ENCODE measurements at places on chromosomes 3 and 15.

GRCh38 chr15:88493844-88494243, 26.3 kb downstream of the MRPS11 start:
- DNase-seq: no peak

- no peak for DNase-seq
Observed at GRCh38 chr3:57091521-57092273, 31.2 kb downstream of the SPATA12 start.

DNA sequence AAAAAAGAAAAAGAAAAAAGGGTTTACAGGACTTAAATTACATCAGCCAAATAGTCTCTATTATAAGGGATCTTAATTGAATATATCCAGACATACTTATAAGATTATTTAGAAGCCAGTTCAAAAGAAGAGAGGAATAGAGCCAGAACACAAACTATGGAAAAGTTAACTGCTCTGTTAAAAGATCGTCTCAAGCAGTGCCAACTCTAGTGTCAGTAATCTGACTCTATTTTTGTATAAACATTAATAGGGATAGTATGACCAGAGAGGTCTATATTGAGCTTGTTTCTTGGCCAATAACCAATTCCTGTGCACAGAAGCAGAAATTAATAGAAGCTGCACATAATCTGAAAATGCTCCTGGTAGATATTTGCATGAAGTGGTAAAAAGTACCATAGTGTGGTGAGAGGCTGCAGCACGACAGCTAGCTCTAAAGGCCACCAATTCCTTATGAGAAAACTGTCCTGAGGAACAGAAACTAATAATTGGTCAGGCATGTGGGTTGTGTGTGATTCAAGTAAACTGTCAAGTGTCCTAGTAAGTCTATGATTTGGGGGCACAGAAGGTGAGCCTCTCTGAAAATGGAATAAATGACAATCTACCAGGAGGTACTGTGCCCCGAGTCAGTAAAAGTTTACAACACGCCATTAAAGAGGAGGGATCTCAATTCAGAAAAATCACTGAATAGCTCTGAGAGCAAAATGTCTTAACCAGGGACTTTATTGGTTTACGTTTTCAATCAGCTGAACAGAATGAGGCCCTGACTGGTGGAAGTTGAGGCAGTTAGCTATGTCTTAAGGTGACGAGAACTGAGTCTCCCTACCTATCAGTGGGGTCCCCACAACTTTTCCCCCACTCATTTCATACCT, 51.5 kb upstream of the NANOGP8 start:
- DNase-seq: no peak

GRCh38 chr15:64925335-64926330, 13.9 kb downstream of the ANKDD1A start:
- DNase-seq: no peak

DNA sequence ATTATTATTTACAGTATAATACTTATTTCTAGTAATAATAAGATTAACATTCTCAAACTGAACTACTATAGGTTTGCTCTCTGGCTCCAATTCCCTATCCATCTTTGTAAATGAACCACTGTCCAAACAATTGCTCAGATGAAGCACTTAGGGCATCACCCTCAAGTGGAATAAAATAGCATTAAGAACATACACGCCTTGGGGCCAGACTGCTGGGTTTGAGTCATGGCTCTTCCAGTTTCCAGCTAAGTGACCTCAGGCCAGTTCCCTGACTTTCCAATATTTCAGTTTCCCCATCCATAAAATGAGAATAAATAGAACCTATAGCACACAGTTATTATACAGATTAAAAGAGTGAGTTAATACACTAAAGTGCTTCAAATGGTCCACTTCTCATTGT, 507.2 kb downstream of the MAGI1 start:
- DNase-seq: no peak

- no peak for DNase-seq
Observed at GRCh38 chr15:38490242-38490922, 36.5 kb downstream of the FAM98B start.

DNA sequence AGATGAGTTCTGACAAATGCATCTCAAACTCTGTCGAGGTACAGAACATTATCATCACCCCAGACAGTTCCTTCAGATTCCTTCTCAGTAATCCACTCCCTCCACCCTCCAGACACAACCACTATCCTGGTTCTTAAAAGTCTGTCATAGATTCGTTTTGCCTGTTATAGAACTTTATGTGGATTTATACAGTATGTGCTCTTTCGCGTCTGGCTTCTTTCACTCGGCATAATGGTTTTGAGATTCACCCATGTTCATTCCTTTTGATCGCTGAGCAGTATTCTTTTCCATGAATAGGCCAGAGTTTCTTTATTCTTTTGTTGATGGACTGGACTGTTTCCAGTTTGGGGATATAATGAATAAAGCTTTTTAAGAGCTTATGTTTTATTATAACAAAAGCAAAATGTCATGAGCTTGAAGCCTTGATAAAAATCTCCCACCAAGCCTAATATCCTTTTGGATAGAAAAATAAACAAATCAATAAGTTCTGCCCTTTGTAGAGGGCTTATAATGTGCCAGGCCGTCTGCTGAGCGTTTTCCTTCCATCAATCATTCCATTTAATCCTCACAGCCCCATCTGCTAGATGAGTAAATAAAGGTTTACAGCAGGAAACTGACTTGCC, 21.3 kb upstream of the RFTN1 start:
- DNase-seq: no peak

- DNase-seq: no peak
Observed at GRCh38 chr15:70492240-70493177, 270.8 kb downstream of the UACA start.

DNA sequence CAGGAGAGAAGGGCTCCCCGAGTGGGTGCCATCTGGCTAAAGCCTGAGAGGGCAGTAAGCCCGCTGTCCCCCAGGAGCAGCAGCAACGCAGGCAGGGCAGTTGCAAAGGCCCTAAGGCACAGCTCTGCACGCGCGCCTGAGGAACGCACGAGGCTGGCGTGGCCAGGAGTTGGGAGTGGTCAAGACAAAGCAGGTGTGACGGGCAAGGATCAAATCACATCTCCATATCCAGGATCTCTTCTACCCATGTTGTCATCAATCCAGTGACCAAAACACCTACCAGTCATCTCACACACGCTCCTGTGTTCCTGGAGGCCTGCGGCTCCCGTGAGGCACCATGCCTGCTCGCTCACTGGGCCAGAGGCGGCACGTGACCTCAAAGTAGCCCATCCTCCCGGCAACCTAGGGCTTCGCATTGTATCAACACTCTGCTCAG, 59.5 kb downstream of the ERC2 start:
- no peak for DNase-seq

DNA sequence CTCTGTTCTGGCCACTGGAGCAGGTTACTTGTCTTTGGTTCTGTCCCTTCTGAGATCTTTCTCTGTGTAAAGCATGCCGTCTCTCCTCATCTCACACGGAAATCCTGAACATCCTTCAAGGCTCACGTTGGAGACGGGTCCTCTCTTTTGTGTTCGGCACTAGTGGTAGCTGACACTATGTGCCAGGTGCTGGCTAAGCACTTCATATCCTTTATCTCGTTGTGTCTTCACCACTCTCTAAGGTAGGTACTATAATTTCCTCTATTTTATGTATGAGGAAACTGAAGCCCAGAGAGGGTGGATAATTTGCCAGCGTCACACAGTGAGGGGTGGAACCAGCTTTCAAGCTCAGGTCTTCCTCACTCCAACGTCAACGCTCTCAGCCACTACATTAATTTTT, 1.2 kb downstream of the IFT122 start:
- DNase-seq: no peak

GRCh38 chr3:152175528-152175889, 93.2 kb upstream of the MBNL1 start:
- no peak for DNase-seq

GRCh38 chr15:45662375-45662774, 27.5 kb downstream of the SQOR start:
- DNase-seq: no peak

All from dorsolateral prefrontal cortex (tissue), 122 donors.